ENCODE measurements at places on chromosomes 16 and 17.
A peak's percentile ranks its signal among the peaks of the same experiment; 100 is the strongest.

- no peak for DNase-seq
Observed at GRCh38 chr16:8872071-8872470, 3.3 kb upstream of the CARHSP1 start.

- no peak for DNase-seq
Observed at GRCh38 chr16:78396673-78397072, 297.2 kb downstream of the WWOX start.

- no peak for DNase-seq
Observed at GRCh38 chr16:57512296-57513001, 23.9 kb downstream of the CCDC102A start.

GRCh38 chr16:31033709-31034492 is 543 bp downstream of the STX4 start:
- DNase-seq, result peak; percentile 91

DNA sequence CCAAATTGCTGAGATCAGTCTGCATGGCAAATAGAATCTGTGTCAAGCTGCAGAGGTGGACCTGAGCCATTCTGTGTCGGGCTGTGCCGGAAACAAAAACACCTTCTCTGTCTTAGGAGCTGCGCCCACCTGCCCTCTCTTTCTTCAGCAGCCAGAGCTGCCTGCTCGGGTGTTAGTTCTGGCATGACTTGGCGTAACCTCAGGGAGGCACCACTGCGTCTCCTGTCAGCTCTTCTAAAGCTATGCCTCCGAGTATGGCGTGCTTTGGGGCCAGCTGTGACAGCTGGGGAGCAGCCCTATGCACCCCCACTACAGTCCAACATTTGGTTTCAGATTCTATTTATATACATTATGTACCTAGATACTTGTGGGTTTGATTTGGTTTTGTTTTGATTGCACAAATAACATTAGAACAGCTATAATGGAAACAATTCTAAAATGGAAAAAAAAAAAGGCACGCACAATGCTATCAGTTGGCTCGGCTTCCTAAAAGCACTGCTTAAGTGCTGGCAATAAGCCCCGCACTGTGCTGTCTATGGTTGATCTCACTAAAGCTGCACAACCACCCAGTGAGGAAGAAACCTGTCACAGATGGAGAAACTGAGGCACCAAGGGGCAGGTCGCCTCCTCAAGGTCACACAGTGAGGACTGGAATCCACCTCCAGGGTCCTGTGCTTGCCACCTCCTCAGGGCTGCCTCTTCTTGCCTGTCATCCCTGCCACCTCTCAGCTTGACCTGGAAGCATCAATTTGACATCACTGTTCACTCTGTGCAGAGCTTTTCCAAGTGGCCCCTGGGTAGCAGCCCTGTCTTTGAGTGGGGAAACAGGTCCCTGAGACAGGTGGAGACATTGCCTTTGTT is 18.7 kb upstream of the ADGRG1 start:
- no peak for DNase-seq
